ENCODE measurements at places on chromosomes 13 and 19. TPM values are rescaled to one million over a fixed set of nuclear protein-coding genes. Genes with fewer than 3 reads are reported as not detected.

SPTBN4 gene
- 0.93 TPM for polyA plus RNA-seq

TMEM255B gene
- 1.9 TPM for polyA plus RNA-seq

GRCh38 chr13:33168321-33168960, 117.1 kb downstream of the STARD13 start:
- DNase-seq = no peak

DNA sequence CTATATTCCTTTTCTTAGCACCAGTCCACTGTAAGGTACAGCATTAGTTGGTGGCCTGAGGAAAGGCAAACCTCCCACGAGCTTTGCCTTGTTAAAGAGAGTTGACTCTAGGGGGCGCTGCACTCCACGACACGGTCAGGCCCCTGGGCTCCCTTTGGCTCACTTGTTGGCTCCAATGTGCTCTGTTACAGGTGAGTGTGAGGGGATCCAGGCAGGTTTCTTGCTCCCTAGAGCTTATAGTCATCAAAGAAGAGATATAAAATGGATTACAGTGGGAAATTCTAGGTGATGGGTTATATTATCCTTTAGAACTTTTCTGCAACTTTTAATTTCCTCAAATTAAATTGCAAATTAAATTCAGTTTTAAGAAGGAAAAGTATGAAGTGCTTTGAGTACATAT, 3.7 kb downstream of the WDR87 start:
- DNase-seq = no peak

DNA sequence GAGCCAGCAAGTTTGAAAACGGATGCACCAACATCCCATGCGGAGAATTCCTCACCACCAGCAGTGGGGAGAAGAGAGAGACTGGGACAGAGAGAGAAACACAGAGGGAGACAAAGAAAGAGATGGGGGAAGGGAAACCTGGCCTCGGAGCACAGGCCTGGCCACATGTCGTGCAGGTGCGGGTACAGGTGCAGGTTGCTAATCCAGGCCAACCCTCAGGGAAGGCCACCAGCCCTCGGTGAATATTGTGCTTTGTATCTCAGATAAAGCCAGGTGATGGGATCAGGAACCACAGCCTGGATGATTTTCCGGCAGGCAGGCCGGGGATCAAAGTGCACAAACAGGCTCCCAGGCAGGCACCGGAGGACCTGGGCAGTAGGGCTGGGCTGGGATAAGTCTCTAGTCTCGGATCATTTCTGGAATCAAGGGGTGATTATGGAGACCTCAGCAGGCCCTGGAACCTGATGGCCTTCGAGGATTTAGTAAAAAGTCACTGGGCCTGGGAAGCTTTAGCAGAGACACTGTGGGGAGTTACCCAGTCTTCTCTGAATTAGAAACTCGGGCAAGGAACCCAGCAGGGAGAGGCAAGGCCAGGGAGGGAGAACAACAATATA, 3.7 kb downstream of the GAS6 start:
- DNase-seq = no peak

- no peak for DNase-seq
These were observed 95.0 kb downstream of the CDK8 start for GRCh38 chr13:26348966-26349365.

DNA sequence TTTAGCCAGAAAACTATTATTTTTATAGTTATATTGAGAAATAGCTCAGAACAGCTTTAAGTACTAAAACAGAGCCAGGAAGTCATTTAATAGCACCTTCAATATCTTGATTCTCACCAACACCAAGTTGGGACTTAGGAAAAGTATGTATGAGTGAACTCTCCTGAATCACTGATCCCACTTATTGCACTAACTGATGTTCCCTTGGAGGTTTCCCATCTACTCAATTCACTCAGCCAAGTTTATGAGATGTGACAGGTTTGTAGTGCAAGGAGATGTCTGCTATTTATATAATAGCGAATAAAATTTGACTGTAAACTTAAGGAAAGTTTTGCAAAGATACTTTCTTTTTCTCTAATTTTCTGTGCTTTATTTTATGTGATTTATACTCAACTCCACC, 1147.6 kb upstream of the PCDH20 start:
- DNase-seq = no peak

- DNase-seq = no peak
These were observed 2.8 kb upstream of the KLF5 start for GRCh38 chr13:73055813-73056564.
